ENCODE measurements at places on chromosomes 2 and 18.

DNA sequence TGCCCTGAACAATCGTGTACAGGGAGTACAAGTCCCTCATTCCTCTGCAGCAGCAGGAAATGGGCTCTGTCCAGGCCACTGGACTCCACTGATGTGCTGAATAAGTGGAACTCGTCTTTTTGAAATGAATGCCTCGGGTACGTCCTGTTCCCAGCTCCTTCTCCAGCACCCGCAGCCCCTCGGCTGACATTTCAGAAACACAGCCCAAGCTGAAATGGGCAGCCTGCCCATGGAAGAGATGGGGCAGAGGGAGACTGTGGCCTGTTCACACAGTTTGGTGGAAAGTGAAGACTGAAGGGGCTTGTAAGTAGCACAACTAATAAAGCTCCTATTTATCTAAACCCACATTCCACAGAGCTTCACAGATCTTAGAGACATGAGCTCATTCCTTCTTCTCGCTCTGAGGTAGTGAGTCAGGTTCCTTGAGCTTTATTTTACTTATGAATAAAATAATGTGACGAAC, 498.6 kb downstream of the TXNL1 start:
- DNase-seq, result no peak

- DNase-seq, result no peak
Observed at GRCh38 chr18:70334264-70334663, 45.4 kb downstream of the SOCS6 start.

DNA sequence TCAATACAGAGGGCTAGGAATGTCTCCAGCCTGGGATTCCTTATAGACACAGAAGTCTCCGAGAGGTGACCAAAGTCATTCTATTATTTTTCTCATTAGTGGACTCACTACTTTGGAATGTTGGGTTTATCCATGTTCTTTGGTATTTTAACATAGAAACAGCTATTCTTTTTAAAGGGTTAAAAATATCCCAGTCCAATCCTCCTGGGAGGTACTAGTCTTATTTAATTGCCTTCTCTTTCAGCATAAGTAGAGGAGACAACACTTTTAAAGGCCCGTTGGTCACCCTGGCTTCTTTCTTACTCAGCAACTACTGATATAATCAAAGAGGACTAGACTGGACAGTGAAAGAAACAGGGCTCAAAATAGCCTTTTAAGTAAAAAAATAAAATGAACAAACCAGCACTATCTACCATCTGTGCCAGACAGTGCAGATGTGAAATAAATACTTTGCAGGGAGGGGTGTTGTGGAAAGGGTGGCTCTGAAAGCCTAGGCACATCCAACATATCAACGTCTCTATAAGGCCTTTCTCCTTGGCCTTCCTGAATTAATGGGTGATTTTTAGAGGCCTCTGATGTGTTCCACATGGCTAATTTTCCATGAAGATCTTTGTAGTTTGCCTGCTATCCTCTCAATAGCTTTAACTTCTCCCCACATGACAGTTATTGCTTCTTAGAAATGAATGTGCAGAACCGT, 334.4 kb upstream of the THUMPD2 start:
- no peak for DNase-seq

- no peak for DNase-seq
Observed at GRCh38 chr2:82857967-82858366, 1601.1 kb downstream of the SUCLG1 start.

DNA sequence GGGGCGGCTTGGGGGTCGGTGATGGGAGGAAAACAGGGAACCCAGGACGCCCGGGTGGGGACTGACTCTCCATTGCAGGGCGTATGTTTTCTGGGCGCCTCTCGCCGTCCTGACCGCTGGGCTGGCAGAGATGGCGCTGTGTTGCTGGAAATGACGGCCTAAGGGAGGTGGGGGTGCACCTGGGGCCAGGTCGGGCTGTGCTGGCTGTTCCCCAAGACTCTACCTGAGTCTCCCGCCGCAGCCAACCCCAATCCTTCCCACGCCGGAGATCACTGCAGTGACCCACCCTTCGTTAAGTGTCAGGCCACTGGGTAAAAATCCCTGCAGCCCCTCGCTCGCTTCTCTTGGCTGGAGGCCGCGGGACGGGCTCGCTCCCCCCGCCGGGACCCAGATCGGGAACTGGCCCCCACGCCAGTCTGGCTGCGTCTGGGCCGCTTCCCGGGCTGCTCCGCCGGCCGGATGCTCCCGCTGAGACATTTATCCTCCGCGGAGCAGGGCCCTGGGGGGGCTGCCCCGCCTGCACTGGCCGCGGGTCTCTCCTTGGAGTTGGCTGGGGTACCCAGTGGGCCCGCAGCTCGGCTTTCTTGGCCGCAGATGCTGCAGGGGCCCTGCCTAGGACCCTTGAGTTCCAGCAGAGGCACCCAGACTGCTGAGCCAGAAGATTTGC, 7.8 kb upstream of the ARMC9 start:
- peak; percentile 15 for DNase-seq

DNA sequence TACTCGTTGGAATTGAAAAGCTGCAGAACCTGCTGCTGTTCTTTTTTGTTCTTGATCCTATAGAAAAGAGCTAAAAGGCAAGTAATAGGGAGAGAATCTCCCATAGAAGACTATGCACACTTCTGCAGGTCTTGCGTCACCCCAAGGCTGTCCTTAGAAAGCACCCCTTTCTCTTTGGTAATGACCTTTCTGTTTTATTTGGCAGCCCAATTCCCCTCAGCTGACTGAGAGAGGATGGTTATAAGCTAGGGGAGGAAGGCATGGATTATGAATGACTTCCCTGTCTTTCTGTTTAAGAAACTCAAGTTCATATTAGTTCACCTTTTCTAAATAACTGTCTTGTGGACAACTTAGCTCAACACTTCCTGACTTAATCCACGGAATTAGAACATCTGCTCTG, 122.9 kb downstream of the TXNL1 start:
- DNase-seq, result no peak

DNA sequence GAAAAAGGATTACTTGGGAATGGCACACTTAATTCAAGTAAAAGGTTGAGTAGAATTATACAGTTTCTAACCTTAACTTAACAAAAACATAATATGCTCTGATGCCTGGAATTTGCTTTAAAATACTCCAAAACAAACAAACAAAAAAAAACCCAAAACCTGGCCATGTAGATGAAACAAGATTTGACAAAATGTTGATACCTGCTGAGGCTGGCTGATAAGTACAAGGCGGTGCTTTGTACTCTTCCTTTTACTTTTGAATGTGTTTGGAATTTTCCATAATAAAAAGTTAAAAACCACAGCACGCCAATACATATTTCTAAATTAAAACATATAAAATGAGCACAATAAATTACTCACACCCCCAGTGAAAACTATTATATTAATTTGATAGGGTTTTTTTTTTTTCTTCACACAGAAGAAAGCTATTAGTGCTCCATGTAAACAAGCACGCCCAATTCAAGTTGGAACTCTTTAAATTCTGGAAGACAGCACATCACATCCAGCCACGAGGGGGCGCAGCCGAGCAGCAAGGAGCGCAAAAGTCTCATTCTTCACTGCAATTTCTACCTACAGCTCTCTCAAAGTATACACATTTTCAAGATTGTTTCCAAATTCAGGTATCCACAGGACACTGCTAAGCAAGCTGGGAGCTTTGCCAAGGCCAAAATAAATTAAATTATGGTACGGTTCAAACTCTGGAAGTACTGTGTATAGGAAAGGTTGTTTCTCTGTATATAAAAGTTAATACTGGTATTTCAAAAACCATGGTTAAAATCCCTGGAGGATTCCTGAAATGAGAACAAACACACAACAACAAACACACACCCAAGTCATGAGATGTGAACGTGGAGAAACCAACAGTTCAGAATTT, 7.5 kb downstream of the SERTAD2 start:
- peak; percentile 65 for DNase-seq

- no peak for DNase-seq
Observed at GRCh38 chr18:51072586-51073313, 42.7 kb downstream of the SMAD4 start.

DNA sequence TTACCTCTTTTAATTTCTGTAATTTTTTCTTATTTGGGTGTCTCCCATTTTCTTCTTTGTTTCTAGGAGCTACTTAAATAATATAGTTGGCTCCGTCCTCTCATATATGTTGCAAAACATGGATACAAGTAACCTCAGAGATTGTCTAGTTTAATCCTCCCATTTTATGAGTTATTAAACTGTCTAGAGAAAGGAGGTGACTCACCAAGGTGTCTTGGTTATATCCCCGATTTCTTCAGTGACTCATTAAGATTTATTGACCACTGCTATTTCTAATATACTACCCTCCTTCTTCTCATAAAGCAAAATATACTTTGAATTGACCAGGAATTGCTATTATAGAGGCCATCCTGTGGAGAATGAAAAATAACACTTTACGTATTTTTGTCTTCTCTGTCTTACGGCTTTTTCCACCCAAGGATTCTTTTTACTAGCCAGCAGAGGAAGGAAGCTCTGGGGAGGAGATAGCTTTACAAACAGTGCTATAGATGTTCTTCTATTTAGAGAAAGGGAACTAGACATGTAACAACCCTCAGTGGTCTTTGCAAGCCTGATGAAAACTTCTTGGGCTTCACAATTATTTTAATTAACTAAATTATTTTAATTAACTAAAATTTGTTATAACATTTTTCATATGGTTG, 300.4 kb upstream of the TNP1 start:
- DNase-seq, result no peak

- DNase-seq, result no peak
Observed at GRCh38 chr2:143051465-143051864, 77.8 kb upstream of the ARHGAP15 start.

- no peak for DNase-seq
Observed at GRCh38 chr18:31436825-31437224, 10.7 kb upstream of the DSG3 start.

DNA sequence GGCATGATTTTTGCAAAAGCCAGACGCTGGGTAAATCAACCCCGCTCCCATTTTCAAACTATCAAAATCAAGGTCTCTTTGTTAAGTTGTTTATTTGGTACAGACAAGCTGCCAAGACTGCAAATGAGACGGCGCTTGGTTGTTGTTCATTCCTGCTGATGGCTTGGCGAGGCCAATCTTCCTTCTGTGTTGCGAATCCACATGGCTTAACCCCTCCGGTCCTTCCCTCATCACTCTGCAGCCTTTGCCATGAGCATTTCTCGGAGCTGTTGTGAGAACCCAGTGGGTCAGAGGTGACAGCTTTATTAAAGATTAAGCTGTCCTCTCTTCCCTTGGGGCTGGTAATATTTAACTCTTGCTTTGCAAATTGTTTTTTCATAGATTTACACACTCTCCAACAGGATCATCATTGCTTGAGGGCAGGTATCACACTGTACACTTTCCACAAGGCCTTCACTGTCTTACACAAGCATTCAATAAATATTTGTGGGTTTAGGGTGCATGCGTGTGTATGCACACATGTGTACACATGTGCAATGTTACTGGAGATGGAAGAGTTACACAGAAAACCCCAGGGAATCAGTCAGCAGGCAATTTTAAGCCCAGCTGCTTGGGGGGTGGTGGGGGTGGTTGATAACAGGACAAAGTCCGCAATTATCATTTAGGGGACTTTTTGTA, 27.8 kb upstream of the KCNF1 start:
- DNase-seq, result peak; percentile 69

DNA sequence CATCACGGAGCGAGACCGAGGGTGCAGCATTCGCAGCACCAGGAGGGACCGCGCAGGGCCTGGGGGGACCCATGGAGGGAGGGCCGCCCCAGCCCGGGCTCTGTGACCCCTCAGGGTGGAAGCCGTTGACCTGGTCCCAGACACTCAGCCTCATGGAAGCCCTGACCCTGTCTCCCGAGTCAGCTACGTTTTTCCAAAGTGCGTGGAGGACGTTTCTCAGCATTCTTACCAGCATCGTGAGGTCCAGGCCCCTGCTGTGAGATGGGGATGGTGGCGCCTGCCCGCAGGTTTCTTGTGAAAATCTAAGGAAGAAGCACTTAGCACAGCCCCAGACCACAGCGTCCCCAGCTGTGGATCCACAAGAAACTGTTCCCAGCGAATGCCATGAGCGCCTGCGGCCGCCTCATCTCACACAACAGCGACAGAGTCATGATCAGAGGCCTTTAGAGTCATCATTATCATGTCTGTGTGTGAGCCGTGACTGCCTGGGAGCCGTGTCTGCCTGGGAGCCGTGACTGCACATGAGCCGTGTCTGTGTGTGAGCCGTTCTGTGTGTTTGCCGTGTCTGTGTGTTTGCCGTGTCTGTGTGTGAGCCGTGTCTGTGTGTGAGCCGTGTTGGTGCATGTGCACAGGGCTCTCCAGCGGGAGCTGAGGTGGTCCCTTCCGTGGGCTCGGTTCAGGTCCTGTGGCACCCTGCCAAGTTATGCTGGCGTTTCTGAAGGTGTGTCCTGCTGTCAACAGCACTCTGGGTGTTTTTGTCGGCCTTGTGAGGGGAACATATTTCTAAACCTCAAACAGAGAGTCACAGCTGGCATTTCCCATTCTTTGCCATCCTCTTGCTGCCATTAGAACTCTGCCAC, 49.2 kb upstream of the KCNG2 start:
- DNase-seq, result no peak

DNA sequence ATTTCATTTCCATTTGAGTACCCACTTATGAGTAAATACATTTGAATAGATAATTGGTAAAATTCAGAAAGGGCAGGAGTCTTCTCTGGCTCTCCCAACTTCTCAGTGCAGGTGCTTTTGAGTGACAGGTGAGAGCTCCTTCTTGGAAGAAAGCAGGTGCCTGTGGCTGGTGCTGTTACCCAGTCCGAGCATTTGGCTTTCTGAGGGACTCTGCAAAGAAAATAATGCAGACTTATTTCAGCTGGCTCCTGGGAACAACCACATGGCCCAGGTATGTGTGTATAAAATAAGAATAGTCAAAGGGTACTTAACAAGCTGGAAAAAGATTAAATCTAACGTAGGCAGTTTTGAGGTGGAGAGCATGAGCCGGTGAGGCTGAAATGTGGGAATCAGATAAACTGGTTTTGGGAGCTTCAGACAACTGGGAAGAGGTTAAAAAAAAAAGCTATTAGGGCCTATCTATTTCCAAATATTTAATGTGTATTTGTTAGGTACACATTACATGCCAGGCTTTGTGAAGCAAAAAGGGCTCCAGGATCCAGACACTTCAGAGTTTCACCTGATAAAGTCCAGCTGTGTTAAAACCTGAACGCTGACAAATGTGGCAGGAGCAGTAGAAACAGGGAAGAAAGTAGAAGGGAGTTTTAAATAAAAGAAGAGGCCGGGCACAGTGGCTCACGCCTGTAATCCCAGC, 20.6 kb downstream of the ZNF236 start:
- peak; percentile 48 for DNase-seq

- DNase-seq, result no peak
Observed at GRCh38 chr2:65407240-65407639, 25.2 kb downstream of the SPRED2 start.

GRCh38 chr2:46257476-46257875, 39.7 kb upstream of the EPAS1 start:
- DNase-seq, result peak; percentile 4

DNA sequence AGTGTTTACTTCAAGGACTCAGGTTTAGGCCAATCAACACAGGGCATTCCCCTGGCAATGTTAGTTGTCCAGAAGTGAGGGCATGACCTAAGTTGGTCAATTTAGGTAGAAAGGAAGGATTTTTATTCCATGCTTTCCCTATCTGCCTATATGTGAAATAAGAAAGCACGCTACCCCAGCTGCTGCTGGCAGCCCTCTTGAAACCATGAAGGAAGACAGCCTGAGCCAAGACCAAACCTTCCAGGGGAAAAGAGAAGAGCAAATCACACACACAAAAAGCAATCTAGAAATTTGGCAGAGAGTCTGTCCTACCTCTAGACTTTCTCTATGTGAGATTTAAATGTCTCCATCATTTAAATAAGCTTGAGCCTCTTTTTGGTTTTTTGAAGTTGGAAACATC, 387.6 kb downstream of the TNS1 start:
- no peak for DNase-seq
